ENCODE measurements at places on chromosomes 3 and 15.
A peak's percentile ranks its signal among the peaks of the same experiment; 100 is the strongest.

GRCh38 chr3:79497447-79498111 is 270.2 kb downstream of the ROBO1 start:
- no peak for DNase-seq

GRCh38 chr15:33089878-33090757 is 104.4 kb downstream of the FMN1 start:
- no peak for DNase-seq

DNA sequence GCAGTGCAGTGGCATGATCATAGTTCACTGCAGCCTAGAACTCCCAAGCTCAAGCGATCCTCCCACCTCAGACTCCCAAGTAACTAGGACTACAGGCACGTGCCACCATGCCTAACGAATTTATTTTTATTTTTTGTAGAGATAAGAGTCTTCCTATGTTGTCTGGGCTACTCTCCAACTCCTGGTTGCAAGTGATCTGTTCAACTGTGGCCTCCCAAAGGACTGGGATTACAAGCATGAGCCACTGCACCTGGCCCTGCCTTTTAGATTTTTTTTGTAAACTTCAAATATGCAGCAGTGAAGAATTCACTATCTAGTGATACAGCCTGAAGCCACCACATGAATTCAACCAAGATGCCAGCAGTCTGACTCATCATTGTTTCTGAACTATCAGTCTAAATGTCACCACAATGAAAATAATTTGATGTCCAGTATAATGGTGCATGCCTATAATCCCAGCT is 32.7 kb downstream of the UBXN7 start:
- DNase-seq = no peak

DNA sequence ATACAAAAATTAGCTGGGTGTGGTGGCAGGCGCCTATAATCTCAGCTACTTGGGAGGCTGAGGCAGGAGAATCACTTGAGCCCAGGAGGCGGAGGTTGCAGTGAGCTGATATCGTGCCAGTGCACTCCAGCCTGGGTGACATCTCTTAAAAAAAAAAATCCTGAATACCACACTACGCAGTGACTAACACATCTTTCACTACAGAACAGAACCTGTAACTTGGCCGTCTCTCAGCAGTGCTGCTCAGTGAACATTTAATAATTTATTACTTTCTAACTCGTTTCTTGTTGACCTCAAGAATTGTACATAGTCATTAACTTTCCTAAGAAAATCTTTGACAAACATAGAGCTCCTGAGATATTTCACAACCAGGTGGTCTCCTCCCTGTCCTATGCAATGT is 3.8 kb downstream of the GREM1 start:
- DNase-seq = no peak

GRCh38 chr3:535566-536416 is 339.2 kb downstream of the CHL1 start:
- peak; percentile 0 for DNase-seq

Data from activated CD8-positive, alpha-beta memory T cell treated with anti-CD3 and anti-CD28 coated beads for 48 hours (primary cell).